ENCODE measurements at places on chromosomes 12 and 14. TPM values are rescaled to one million over a fixed set of nuclear protein-coding genes. Genes with fewer than 3 reads are reported as not detected.

KRT71 gene
- not detected for polyA plus RNA-seq

DNA sequence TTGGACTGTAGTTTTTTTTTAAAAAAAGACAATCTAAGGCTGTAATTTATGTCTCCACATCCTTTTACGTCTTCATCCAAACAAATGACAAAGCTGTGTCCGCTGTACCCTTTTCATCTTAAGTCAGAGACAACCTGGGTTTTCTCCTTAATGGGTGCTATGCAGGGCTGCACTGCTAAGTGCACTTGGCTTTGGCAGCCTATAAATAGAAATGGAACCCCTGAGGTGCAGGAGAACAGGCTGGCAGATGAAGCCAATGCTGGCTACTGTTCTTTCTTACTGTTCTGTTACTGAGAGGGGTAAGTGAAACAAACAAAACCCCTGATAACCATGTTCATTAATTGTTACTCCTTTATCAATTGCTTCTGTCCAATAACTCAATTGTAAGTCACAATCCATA is 47.1 kb upstream of the KICS2 start:
- DNase-seq, result no peak

DNA sequence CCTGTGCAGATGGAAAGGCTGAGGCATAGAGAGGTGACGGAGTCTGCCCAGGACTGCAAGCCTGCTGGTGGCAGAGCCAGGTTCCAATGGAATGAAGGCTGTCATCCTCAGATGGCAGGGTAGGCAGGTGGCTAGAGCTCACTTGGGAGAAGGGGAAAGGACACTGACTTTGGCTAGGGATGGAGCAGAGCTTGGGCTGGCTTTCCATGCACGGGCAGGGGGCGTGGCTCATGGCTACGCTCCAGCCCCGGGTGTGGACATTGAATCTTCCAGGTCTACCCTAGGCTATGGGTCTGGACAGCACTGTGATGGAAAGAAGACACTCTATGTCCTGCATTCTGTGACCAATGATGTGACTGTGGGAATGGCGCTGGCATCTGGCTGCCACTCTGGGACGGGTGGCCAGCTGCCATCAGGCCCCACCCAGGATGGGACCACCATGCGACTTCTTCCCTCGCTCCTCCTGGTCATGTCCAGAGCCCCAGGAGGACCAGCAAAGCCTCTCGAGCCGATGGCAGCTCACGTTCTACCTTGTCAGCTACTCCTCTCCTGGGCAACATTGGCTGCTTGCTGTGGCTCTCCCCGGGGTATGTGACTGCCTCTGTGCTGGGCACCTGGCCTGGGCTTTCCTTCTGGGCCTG is 398.7 kb downstream of the TMEM121 start:
- no peak for DNase-seq

CTSG gene
- polyA plus RNA-seq, result not detected

SCNN1A gene
- polyA plus RNA-seq, result 1.2 TPM

DNA sequence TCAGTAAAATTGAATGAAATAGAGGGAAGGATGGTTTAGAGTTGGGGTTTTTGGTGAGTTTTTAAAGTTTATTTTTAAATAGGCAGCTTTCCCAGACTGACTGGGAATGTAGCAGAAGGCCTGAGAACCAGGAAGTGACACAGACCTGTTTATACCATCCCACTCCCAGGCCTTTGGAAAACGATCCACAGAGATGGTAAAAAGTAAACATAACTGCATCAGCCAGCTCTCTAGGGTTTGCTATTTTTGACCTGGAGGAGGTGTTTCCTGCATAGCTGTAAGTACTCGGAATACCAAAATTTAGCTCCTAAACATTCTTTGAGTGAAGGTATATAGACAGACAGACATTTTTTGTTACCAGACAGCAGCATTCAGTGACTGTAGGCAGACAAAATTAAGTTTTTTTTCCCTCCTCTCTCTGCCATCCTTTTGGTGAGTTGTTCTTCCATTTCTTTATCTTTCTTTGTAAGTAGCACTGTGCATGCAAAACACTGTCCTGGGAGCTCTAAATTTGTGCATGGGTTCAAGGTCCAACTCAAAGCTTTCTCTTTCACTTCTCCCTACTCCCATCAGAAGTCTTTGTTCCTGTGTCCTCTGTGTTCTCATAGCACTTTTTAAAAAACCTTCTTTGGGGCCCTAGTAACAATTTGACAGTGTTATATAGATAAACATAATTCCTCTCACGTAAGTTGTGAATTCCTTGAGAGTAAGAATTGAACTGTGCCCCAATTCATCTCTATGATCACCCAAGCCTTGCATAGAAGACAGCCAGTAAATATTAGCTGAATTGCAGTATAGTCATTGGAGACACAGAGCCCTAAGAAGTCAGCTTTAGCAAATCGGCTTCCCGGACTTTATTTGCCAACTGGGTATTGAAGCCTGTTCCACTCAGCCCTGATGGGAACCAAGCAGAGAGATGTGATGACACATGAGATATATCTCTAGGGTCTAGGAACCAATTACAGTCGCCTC is 37.4 kb downstream of the SUSD6 start:
- no peak for DNase-seq

- DNase-seq, result no peak
Observed at GRCh38 chr12:67920413-67920812, 68.8 kb upstream of the IFNG-AS1 start.
